ENCODE measurements at places on chromosomes 16 and 17. TPM values are rescaled to one million over a fixed set of nuclear protein-coding genes. Genes with fewer than 3 reads are reported as not detected.

Gene CCDC154
- polyA plus RNA-seq = 0.76 TPM

Gene SCNN1G
- polyA plus RNA-seq = not detected

Gene ORC6
- not detected for polyA plus RNA-seq

Gene RCVRN
- polyA plus RNA-seq = 0.07 TPM

Gene PLK1
- polyA plus RNA-seq = 13.1 TPM

Gene CCL2
- 53.2 TPM for polyA plus RNA-seq

Gene TNK1
- polyA plus RNA-seq = 2.0 TPM

Gene SPNS2
- polyA plus RNA-seq = 4.5 TPM

Gene HOXB3
- not detected for polyA plus RNA-seq

Gene CCL4L2
- not detected for polyA plus RNA-seq

Gene ATXN1L
- polyA plus RNA-seq = not detected

- DNase-seq = no peak
Measured at GRCh38 chr17:2211661-2212399, 91.8 kb downstream of the SMG6 start.

DNA sequence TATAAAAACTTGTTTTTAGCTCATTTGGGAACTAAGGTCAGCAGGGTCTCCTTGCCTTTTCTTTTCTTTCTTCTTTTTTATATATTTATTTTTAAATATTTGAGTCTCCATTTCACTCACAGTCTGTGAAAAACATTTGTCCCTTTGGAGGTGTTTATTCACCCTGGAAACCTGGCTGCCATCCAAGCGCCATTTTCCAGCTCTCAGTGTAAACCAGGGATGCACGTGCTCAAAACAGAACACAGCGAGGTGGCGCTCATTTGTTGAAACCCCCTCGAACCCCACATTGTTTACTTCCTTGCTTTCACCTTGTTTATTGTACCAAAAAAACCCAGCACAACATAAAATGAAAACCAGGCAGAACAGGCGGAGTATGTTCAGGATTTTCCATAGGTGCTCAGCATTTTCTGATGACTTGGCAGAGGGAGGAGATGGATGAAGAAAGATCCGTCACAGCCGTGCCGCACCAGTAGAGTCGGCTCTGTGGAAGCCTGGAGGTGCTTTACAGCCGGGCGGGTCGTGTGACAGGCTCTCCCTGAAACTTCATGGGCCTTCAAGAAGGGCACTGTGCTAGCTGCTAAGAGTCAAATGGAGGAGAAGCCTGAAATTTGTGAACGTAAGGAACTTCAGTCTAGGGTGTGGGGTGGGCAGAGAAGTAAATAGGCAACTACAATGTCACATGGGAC lies 284.4 kb downstream of the FOXL1 start:
- DNase-seq = peak; percentile 56

DNA sequence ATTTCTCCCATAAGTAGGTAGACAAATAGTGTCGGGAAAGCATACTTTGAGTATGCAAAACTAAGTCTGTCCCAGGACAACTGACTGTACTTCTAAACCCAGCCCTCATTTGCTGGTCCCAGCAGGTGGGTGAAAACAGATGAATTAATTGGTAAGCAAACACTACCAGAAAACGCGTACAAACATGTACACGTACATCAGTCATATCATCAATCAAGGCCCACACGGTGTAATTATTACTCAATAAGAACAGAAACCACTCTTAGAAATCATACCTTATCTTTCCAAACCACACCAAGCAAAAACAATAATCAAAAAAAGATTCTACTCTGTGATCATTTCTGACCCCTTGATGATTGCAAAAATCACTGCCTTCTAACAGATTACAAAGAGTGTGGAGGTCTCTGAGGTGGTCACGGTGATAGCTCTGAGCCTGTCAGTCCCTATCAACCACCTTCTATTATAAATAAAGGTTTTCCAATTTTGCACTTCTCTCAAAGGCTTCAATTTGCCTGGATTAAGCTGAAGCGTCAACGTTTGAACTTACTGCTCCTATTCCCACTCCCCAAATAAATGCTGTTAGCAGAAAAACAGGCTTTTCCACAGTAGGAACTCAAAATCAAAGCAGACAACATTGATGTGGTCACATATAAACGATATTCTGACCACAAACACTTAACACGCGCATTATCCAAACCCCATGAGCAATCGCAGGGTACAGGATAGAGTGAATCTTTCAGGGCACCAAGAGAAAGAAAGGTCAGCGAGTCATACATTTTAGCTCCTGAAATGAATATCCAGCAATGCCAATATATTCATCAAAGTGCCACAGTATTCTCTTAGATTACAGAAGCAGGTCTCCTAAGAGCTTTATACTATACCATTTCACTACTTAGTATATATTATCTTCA lies 211.9 kb downstream of the STX8 start:
- no peak for DNase-seq

- DNase-seq = no peak
Measured at GRCh38 chr17:28159004-28159403, 116.5 kb downstream of the NLK start.

GRCh38 chr16:48617711-48618148 lies 7.8 kb upstream of the N4BP1 start:
- peak; percentile 45 for DNase-seq

GRCh38 chr16:89167425-89167941 lies 4.1 kb upstream of the CDH15 start:
- DNase-seq = peak; percentile 69

DNA sequence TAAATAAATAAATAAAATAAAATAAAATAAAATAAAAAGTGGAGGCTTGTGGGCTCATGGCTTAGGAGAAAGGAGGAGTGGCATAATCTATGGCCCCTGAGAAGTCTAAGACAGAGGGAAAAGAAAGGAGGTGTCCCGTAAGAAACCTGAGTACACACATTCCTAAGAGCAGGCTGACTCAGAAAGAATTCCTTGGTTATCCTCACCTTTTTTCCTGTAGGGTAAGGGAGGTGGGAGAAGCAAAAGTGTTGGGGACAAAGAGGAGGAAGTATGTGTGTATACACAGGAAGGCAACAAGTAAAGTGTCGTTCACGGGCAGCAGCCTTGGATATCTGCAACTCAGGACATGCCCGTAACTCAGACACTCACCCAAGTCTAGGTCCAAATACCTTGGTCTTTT lies 29.3 kb downstream of the MARF1 start:
- no peak for DNase-seq

DNA sequence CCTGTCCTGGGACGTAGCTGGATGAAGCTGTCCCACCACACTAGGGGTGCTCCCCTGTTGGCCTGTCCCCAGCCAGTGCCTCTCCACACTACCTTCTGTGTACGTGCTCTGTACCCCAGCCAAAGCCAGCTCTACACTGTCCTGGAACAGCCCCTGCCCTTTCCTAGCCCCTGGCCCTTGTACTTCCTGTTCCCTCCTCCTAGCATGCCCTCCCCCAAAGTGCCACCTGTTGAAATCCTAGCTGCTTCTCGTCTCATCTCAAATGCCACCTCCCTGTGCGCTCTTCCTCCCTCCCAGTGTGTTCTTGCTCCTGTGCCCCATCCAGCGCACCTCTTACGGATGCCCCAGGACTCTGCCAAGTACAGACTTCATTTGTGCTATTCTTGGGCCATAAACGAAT lies 33.5 kb downstream of the IRX3 start:
- DNase-seq = no peak

DNA sequence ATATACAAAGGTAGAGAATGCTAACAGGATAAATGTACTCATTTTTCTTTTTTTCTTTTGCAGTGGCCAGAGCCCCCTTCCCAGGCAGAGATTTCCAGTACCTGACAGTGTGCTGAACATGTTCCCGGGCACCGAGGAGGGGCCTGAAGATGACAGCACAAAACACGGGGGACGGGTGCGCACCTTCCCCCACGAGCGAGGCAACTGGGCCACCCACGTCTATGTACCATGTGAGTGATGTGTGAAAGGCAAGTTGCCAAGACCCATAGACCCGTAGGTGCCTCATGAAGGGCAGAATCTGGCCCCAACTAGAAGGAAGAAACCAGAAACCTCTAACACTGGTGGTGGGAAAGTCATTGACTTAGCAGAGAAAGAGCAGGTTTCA lies 1.2 kb downstream of the USB1 start:
- no peak for DNase-seq

- DNase-seq = no peak
Measured at GRCh38 chr16:66194866-66195265, 171.6 kb upstream of the CDH5 start.

DNA sequence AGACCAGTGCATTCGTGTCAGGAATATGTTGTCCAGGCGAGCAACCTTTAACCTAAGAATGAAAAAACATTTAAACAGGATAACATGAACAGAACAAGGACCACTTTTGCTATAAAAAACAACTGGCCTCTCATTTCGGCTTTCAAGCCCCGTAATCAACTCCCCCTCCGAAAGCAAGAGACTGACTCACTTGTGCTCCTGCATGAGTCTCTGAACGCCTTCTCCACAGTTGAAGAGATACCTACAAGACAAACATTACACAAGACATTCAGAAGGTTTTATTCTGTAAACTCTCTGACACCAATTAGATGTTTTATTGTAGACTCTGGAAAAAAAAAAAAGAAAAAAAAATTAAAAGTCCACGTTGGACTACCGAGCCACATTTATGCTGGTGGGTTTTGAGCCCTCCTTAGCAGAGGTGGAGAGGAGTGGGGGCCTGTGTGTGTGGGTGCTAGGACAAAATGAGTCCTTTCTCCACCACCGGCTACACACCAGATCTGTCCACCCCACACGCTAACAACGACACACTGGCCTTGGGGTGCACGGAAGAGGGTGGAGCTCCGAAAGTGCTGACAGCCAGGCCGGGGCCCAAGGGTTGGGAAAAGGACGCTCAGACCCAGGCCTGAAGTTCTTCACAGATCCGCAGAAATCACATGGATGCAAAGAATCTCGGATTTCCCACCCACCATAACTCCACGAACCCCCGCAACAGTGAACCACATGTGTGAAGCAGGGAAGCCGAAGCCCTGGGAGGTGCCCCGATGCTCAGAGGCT lies 759 bp downstream of the ELAC2 start:
- no peak for DNase-seq

GRCh38 chr16:5852151-5852550 lies 754.6 kb upstream of the EEF2KMT start:
- DNase-seq = no peak

GRCh38 chr16:67923414-67924116 lies 8.1 kb downstream of the CTRL start:
- DNase-seq = no peak

GRCh38 chr16:65745-66144 lies 6.7 kb downstream of the RHBDF1 start:
- no peak for DNase-seq

GRCh38 chr16:17259751-17260270 lies 210.9 kb downstream of the XYLT1 start:
- no peak for DNase-seq

- no peak for DNase-seq
Measured at GRCh38 chr17:72104863-72105234, 16.0 kb upstream of the SOX9 start.

GRCh38 chr16:78184238-78185183 lies 85.1 kb downstream of the WWOX start:
- DNase-seq = no peak

DNA sequence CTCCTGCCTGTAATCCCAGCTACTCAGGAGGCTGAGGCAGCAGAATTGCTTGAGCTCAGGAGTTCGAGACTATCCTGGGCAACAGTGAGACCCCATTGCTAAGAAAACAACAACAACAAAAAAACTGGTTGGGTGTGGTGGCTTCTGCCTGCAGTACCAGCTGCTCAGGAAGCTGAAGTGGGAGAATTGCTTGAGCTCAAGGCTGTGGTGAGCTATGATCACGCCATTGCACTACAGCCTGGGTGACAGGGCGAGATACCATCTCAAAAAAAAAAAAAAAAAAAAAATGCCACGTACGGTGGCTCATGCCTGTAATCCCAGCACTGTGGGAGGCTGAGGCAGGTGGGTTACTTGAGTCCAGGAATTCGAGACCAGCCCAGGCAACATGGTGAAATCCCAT lies 34.1 kb downstream of the NME2 start:
- DNase-seq = no peak

GRCh38 chr16:1551166-1551565 lies 17.7 kb downstream of the TMEM204 start:
- DNase-seq = no peak

- DNase-seq = no peak
Measured at GRCh38 chr16:23089111-23089510, 60.1 kb downstream of the USP31 start.

- no peak for DNase-seq
Measured at GRCh38 chr17:12591021-12591735, 74.5 kb upstream of the MYOCD start.

- no peak for DNase-seq
Measured at GRCh38 chr16:89859615-89860007, 13.8 kb upstream of the TCF25 start.

DNA sequence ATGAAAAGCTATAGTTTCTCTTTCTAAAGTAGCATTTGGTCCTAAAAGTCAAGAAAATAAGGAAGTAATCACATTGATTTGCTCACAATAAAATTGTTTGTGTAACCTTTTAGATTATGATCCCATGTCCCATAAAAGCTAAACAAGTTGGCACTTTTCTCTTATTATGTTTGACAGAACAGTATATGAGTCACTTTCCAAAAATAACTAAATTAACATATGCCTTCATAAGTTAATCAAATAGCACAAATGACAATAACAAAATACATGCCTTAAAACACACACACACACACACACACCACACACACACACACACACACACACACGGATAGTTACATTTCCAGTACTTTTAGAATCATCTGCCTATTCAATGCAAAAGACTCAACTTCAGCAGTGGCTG lies 2.8 kb downstream of the MED13 start:
- DNase-seq = no peak

DNA sequence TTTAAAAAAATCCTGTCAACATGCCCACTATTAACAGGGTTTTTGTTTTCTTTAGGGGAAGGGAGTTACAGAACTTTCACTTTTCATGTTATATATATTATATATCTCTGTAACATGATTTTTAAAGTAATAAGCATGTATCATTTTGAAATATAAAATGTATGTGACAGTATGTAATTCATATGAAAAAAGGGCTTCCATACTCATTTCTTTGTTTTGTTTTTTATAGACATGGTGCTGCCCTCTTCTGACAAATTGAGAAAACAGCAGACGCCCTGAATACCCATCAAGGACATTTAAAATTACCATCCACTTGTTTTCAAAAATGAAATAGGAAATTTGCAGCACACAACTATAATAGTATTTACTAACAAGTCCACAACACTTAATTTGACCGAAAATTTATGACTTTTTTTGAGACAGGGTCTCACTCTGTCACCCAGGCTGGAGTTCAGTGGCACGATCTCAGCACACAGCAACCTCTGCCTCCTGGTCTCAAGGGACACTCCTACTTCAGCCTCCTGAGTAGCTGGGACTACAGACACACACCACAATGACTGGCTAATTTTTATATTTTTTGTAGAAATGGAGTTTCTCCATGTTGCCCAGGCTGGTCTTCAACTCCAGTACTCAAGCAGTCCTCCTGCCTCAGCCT lies 30.4 kb downstream of the CFDP1 start:
- DNase-seq = no peak

Data from muscle of arm (tissue), 14 donors.